ENCODE measurements at places on chromosomes 1 and 21.

DNA sequence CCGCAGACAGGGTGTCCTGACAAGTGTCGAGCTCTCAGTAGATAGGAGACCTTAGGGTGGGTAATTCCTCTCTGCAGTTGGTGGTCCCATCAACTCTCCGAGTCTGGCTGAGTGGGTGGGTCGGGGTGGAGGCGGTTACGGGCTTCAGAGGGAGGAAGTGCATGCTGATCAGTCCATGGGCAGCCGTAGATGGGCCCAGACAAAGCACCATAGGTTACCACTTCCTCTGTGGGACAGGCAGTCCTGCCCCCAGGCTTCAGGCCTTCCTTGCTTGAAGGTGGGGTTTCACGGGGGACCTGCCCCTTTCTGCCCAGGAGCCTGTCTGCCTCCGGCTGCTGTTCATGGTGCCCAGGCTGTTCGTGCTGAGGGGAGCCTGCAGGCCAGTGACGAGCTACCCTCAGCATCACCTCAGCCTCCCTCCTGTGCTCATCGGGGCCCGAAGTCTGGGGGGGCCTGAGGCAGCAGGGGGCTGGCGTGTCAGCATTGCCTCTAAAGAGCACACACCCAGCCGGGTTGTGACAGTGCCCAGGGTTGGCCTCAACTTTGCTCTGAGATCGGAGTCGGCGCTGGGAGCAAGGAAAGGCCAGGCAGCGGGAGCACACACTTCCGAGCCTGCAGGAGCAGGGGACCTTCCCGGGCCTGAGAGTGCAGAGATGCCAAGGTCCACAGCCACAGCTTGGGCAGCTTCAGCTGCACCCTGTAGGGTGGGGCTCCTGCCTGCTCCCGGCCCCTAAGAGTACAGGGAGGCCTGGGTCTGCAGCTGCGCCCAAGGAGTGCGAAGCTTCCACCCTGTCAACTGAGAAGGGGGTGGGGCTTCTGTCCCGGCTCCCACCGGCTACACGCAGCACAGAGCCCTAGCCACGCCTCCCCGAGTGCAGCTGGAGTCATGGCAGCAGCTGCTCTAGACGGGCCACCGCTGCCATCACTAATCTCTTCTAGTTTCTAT lies 225.4 kb upstream of the NRIP1 start:
- DNase-seq = no peak

- no peak for DNase-seq
Measured at GRCh38 chr21:36753556-36753955, 54.6 kb downstream of the SIM2 start.

DNA sequence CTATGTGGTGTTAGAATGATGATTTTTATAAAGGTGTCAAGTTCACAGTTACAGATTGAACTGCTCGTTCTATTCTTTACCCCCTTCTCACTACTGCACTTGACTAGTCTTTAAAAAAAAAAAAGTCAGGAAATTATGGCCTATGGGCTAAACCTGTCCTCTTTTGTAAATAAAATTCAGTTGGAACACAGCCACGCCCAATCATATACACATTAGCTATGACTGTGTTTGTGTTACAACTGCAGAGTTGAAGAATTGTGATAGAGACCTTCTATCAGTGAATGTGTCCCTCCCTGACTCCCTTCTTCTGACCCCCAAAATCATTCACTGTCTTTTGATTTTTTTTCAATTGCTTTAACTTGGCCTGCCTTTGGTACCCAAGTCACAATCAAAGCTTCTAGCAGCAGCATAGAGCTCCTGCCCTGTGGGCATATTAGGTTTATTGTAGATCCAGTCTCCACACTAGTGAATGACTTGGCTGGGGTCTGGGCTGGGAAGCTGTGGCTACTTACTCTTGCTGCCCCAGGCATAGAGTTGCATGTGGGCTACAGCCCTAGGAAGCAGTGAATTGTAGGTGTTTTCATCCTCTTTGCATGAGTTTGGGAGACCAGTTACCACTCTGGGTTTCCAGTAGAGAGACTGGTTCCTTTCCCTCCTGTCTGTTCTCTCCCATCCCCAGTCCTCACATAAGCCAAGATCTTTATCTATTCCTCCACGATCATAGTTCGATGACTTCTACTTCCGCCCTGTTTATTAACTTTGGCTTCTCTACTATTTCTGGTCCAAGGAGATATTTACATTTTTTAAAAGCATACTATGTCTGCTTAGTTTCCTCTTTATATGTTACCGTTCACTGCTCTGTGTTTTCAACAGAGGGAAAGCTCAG lies 249.9 kb downstream of the FMN2 start:
- DNase-seq = no peak

DNA sequence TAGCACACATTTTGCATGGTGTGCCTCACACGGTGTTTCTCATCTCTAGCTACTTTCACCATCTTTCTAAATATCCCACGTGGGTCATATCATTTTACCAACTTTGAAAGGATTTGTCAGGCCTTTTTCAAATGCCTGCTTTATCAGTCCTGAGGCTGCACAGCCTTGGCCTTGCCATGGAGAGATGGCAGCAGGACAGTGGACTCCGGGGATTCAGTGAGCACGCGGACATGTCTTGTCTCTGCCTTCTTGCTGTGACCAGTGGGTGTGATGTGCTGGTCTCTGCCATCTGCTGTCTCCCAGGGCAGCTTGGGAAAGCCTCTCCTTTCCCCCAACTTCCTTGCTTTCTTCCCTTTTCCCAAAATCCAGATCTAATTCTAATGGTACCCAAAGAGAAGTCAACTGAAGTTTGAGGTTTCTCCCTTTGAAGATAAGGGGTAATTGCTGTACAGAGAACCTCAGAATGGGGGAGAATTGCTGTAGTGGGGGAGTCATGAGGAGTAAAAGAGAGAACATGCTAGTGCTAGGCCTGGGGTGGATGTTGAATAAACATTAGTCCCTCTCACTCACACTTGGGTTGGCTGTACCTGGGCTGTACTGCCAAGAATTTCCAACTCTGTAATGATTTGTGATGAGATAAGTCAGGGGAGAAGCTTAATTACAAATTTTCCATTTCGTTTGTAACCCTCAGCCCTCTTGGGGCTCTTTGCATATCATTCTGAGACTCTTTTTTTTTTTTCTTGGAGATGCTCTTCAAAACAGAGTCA lies 99.5 kb downstream of the GALNT2 start:
- DNase-seq = no peak

DNA sequence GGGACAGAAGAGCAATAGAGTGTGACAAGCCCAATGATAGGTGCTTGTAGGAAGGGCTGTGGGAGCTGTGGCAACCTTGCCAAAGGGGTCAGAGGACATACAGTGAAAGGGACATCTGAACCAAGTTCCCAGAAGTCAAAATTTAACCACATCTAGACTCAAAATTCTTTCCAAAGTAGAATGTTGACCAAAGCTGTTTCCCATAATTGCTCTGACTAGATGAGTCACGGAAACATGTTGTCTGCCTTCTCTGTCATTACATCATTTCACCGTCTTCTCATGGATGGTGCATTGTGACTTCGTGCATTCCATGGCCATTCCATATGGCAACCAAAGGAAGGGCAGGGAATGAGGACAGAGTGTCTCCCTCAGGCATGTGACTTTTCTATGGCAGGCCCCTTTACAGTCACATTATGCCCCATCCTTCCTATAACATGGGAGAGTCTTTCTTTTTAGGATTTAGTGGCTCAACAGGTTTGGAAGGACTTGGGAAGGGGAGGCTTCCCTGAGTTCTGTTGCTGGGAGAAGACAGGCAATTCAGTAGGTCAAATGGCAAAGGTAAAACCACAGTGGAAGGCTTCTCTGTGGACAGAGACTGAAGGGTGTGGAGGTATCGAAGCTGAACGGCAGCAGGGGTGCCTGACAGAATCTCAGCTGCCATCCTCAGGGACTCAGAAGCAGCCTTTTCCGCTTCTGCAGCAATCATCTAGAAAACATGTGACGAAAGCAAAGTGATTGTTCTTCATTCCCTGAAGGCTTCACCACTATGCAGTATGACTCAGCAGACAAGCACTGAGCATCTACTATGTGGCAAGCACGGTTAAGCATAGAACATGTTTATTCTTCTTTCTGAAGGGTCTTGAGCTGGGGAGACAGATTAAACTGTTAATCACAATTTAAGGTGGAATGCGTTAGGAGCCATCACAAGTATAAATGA lies 24.7 kb downstream of the NPHS2 start:
- DNase-seq = no peak

DNA sequence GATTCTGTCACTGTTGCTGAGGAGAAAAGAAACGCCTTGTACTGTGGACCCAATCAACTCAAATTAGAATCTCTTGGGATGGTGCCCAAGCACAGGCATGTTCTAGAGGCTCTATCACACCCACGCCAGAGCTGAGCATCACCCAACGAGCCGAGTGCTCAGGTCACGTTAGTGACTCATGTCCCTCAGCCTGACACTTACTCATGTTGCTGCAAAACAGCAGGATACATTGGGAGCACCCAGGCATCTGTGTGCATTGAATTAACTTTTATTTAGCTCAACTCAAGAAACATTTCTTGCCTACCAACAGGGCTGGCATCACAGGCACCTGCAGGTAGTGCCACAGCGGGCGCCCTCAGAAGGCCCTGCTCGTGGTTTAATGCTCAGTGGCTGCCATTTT lies 149.8 kb downstream of the ETS2 start:
- no peak for DNase-seq

DNA sequence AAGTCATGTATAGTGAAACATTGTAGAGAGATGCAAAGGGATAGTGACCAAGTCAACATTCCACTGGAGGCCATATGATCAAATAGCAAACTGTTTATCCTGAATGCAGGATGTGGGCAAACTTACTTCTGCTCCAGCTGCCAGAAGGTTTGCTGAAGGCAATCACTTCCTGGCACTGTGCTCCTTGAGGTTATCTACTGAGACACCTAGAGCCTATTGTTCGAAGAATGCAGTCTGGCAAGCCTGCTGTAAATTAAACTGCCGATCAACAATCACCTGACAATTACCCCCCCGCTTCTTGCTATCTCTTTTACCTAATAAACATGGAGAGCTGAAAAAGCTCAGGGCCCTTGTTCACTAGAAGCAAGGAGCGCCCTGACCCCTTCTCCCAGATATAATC lies 139.4 kb upstream of the B3GALT2 start:
- no peak for DNase-seq

DNA sequence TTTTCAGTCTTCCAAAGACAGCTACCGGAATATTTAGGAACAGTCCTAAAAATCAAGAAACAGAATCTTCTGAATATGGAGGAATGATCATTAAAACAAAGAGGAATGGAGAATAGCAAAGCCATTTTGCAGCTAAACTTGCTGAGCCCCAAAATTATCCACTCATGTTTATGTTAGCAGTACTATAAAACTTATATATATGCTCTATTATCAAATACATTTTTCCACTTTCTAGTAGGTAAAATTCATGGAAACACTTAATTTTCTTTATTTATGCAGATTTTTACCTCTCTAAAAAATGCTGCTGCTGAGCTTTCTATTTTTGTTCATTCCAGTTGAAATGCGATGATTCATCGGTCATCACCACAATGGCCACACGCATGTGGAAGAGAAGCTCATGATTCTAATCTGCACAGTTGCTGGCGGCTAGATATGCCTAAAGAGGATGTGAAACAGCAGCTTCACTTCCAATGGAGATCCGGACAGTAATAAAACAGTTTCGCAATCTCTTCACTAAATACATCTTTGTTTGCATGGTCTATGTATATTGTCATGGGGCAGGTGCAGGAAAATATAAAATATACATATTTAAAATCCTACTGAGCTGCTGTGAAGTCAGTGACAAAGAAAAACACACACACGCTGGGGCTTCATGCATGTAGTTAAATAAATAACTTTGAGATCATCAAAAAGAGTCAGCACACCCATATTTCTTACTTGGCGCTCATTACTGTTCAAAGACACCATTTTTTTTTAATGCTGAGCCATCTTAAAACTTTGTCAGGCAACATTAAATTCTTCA lies 292.2 kb downstream of the SMYD3 start:
- DNase-seq = no peak

GRCh38 chr1:158248118-158248517 lies 6.1 kb upstream of the CD1A start:
- DNase-seq = no peak

- no peak for DNase-seq
Measured at GRCh38 chr1:35576061-35576765, 3.1 kb downstream of the TFAP2E start.

- no peak for DNase-seq
Measured at GRCh38 chr1:246302251-246302625, 204.8 kb downstream of the SMYD3 start.

GRCh38 chr1:163442895-163443294 lies 121.1 kb downstream of the NUF2 start:
- DNase-seq = no peak

GRCh38 chr21:40294345-40294744 lies 427.1 kb downstream of the PCP4 start:
- no peak for DNase-seq

DNA sequence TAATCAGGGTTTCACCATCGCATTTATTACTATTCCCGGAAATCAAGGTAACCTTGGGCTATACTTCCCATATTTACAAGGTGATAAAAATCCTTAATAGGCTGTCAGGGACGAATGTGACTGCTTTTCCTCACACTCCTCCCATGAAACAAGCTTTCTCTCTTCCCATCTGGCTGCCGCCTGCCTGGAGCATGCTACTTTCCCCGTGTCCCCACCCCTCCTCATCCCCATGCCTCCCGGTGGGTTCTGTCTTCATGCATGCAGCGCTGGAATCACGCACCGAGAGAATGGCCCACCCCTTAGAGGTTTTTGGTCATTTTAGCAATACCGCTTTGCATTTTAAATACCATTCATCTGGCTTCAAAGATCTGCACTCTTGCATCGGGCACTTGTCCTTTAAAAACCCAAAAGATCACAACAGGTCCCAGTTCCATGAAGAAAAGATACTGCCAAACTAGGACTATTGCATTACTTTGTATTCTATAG lies 339.1 kb downstream of the NTNG1 start:
- no peak for DNase-seq

- DNase-seq = no peak
Measured at GRCh38 chr21:17730782-17731181, 88.4 kb downstream of the C21orf91 start.
